ENCODE measurements at places on chromosomes 2 and 18.

DNA sequence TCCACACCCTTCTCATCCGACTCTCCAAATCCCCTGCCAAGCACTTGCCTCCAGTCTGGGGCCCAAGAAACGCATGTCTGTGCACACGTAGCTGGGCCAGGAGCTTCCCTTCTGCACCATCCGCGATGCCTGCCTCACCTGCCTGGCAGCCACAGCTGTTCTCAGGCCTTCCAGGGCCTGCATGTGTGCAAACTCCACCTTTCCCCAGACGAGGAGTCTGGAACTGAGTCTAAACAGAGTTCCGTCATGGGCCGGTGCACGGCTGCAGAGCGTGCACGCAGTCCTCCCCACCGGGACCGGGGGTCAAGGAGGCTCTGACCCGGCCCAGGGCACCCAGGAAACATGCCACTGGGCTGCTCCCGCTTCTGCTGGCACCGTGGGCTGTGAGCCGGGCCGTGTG, 66.8 kb upstream of the SALL3 start:
- no peak for DNase-seq

- no peak for DNase-seq
Observed at GRCh38 chr2:200023570-200023969, 68.2 kb downstream of the MAIP1 start.

- no peak for DNase-seq
Observed at GRCh38 chr2:150023044-150023443, 435.5 kb upstream of the MMADHC start.

- peak; percentile 55 for DNase-seq
Observed at GRCh38 chr2:161237392-161238264, 70.6 kb upstream of the PSMD14 start.

DNA sequence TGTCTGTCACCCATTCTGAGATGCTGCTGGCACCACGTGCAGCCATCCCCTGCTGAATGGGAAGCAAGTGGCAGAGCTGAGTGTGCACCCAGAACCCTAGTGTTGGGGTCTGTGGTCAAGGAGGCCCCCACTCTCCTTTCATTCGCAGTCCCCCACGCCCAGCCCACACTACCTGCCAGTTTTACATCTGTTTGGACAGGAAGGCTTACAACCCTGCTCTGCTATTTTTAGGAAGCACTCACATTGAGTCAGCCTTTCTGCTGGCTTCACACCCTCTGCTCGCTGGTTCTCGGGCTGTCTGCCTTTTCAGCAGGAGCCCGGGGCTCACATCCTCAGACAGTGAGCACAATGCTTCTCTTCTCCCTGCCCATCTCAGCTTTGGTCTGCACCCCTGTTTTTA, 10.7 kb upstream of the ADCY3 start:
- no peak for DNase-seq

Data from CD4-positive, alpha-beta T cell treated with Interleukin-6 for 4 hours (primary cell).